ENCODE measurements at places on chromosomes 4 and X.

GRCh38 chrX:69614886-69615285, 1.0 kb upstream of the EDA start:
- DNase-seq, result no peak

GRCh38 chrX:3651277-3651676, 62.2 kb downstream of the PRKX start:
- DNase-seq, result no peak

GRCh38 chrX:46326161-46326560, 219.1 kb downstream of the ZNF674 start:
- DNase-seq, result no peak

GRCh38 chr4:13902146-13902545, 274.6 kb upstream of the BOD1L1 start:
- no peak for DNase-seq

DNA sequence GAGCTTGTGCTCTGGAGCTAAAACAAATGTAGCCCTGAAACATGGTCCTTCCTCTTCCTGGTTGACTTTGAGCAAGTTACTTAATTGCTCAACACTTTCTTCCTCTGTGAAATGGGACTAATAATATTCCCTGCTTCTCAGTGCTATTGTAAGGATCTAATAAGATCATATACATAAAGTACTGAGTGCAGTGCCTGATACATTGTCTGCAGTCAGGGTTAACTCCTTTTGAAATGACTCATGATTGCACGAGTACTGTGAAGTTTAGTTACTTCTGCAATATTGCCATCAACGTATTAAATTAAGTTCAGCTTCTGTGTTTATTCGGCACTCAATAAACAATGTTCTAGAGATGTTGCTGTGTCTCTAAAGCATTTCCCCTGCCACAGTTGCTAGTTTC, 91.8 kb upstream of the HPRT1 start:
- DNase-seq, result no peak

- no peak for DNase-seq
Observed at GRCh38 chr4:159379836-159380235, 277.0 kb downstream of the RAPGEF2 start.

GRCh38 chr4:13528821-13529127, 15.5 kb downstream of the NKX3-2 start:
- DNase-seq, result no peak

DNA sequence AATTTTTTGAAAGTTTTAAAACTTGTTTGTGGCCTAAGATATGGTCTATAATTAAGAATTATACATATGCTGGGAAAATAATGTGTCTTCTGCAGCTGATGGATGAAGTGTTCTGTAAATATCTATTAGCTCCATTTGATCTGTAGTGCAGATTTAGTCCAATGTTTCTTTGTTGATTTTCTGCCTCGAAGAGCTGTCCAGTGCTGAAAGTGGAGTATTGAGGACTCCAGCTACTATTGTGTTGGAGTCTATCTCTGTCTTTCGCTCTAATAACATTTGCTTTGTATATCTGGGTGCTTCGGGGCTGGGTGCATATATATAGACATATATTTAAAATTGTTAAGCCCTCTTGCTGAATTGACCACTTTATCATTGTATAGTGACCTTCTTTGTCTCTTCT, 2127.3 kb downstream of the PCDH7 start:
- no peak for DNase-seq

GRCh38 chr4:141153751-141154510, 20.7 kb upstream of the RNF150 start:
- DNase-seq, result no peak

Data from stimulated activated CD8-positive, alpha-beta memory T cell treated with anti-CD3 and anti-CD28 coated beads, Interleukin-4, amount 100 ng/mL, for 1 hour (primary cell).